ENCODE measurements at places on chromosomes 2 and 18.

- no peak for DNase-seq
Measured at GRCh38 chr2:18492721-18493120, 67.7 kb downstream of the RDH14 start.

- no peak for DNase-seq
Measured at GRCh38 chr2:54899576-54900200, 150.6 kb downstream of the RTN4 start.

DNA sequence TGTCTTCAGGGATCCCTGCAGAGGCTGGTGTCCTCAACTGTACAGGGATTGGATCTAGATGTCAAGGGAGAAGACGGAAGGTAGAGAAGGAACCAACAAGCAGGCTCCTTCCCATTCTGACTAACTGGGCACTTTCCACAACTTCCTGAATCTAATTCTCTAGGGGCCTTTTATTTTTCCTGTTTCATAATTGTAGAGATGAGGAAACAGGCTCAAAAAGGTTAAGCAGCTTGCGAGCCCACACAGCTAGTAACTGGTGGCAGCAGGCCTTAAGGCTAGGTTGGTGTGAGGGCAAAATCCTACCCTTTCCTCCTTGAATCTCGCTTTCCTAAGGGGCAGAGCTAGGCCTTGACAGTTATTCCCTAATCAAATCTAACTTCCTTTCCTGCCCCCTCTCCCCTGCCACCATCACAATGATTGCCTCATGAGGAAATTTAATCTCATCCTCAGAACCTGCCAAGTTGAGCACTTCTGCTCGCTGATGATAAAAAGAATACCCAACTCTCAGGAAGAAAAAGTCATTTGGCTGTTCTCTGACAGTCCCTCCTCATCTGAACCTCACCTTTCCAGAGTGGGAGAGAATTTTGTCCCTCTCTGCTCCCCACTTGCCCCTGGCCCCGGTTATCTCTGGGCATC lies 35.7 kb upstream of the POLE4 start:
- DNase-seq = no peak

DNA sequence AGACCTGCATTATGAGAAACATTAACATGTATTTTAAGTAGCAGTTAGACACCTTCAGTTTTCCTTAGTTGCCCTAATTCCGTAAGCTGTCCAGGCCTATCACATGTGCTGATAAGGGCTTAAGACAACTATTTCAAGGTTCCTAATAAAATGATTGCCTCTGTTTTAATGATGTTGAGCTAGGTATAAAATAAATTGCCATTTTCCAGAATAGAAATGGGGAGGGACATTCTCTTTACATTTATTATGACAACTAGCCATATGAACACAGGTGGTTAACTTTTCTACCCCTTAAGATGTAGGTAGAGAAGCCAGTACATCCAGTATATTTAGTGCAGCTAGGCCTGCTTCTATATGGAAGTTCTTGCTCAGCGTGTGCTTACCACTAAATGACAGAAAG lies 65.9 kb downstream of the SOCS6 start:
- DNase-seq = no peak
